Activated CD4-positive, alpha-beta T cell treated with anti-CD3 and anti-CD28 coated beads, Interleukin-2, amount 50 U/mL, for 48 hours (primary cell): ENCODE measurements at places on chromosomes 13 and 19.
A peak's percentile ranks its signal among the peaks of the same experiment; 100 is the strongest.

GRCh38 chr13:103282571-103283450 is 216.6 kb upstream of the SLC10A2 start:
- no peak for DNase-seq

DNA sequence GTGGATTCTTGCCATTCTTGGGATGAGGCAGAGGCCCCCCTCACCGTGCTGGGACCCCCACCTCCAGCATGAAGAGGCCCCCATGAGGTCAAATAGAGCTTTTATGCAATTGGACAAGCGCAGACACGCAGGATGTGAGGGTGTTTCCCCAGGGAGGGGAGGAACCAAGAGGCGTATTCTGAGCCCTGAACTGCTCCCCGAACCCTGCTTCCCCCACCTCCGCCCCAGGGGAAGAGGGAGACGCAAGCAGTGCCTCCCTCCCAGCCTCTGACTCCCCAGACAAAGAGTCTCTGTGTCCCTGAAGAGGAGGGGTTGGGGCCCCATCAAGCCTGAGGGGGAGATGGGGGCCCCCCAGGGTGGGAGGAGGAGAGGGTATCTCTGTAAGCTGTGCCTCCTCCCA is 1.3 kb upstream of the RDH8 start:
- no peak for DNase-seq

GRCh38 chr13:95714142-95714832 is 37.3 kb downstream of the DNAJC3 start:
- DNase-seq, result no peak

- DNase-seq, result no peak
Measured at GRCh38 chr19:522726-523125, 8.8 kb upstream of the CDC34 start.

DNA sequence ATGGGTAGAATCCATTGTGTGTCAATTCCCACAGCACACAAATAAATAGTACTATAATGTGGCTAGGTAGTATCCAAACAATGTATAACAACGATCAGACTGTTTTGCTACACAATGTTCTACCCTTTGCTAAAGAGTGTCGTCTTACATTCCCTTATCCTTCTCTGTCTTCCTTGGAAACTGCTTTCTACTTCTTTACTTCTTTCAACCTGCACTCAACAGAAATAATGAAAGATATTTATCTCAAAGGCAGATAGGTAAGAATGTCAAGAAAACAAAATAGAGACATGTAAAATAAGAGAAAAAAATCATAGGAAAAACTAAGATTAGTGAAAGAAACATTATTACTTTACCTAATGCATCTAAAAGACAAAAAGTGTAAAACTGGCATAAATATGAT is 814.7 kb downstream of the PCDH9 start:
- no peak for DNase-seq

DNA sequence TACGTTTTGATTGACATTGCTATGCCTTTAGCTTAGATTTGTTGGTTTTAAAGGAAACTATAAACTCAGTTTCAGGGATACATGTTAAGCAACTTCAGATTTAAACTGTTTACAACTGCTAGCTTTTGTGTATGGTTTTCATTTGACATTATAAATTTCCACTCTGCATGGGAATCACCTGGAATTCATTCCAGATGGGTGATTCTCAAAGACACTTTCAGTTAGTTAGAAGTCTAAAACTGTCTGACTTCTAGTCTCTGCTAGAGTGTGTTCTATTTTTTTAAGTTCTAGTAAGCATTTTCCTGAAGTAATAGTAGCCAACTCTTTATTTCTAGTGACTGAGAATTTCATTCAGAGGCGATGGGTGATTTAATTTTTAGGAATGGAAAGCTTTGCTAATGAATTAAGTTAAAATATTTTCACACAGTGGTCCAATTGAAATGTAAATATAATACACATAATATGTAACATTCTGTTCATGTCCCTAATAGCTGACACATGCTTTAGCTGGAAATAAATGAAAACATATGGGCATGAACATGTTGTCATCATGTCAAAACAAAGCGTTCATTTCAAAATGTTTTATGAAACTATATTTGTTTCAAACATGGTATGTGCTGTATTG is 58.3 kb upstream of the CSNK1A1L start:
- no peak for DNase-seq

- DNase-seq, result no peak
Measured at GRCh38 chr19:10832939-10833296, 3.1 kb downstream of the TMED1 start.

DNA sequence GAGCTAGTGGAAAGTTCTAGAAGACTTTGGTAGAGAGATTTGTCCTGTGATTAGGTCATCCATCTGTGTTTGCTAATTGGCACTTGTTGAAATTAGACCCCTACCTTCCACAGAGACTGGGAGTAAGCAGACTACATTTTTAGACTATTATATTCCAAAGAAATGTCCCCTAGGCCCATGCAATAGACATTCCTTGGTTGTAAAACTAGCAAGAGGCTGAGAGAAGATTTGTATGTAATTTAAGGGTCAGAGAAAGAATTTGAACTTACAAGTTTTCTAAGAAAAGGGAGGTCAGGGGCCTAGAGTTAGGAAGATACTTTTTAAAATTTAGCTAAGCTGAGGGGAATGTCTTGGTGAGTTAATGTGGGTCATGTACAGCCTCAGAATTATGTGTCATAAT is 470.7 kb upstream of the SLITRK1 start:
- no peak for DNase-seq

GRCh38 chr19:11735375-11735774 is 3.4 kb downstream of the ZNF823 start:
- DNase-seq, result no peak

- no peak for DNase-seq
Measured at GRCh38 chr13:21055016-21055415, 6.4 kb downstream of the LATS2 start.

- no peak for DNase-seq
Measured at GRCh38 chr13:25118378-25118905, 22.5 kb downstream of the PABPC3 start.

GRCh38 chr19:48247212-48247611 is 8.5 kb downstream of the CARD8 start:
- no peak for DNase-seq

GRCh38 chr19:15986701-15987100 is 37.9 kb downstream of the OR10H4 start:
- DNase-seq, result no peak

GRCh38 chr19:47693903-47694302 is 19.3 kb upstream of the EHD2 start:
- no peak for DNase-seq

GRCh38 chr13:34352958-34353357 is 535.0 kb downstream of the RFC3 start:
- no peak for DNase-seq

- DNase-seq, result no peak
Measured at GRCh38 chr19:577439-578392, 5.3 kb downstream of the BSG start.

- no peak for DNase-seq
Measured at GRCh38 chr13:50843257-50844083, at the start of gene DLEU7. Gene DLEU7, minus strand, starts transcription at chr13:50843692. Its CDS starts 46 bp downstream, at chr13:50843646.

DNA sequence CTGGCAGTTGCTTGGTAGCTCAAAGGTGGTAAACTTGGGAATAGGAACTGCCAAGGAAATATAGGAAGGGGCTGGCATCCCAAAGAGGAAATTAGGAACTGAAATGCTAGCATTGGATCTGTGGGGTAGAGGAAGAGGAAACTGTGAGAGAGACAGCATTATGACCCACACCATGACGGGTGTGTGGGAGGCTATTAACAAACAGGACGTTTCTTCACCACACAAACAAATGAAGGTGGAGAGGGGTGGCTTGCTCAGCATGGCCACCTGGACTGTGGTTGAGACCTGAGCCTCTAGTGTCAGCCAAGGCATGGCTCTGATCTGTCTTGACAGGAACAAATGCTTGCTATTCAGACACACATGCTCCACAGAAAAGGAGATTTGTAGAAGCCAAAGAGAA is 178.2 kb downstream of the B3GLCT start:
- DNase-seq, result no peak

DNA sequence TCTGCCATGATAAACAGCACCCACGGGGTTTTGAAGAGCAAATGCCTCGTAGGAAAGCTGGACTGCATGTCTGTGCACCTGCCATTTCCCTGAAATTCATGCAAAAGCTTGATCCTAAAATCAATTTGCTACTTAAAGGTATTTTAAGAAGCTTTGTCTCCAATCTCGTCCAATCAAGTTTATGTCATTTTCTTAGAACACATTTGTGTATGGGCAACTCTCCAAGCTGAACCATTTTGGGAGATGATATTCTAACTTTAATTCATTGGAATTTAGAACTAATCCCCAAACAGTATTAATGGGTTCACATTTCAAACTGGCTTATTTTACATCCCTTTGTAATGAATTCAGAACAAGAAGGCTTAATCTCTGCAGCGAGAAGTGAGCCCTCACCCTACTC is 822 bp downstream of the ADPRHL1 start:
- no peak for DNase-seq

- no peak for DNase-seq
Measured at GRCh38 chr13:50236898-50237318, 221.7 kb downstream of the KCNRG start.

- DNase-seq, result no peak
Measured at GRCh38 chr13:97221046-97221445, 1.1 kb upstream of the MBNL2 start.

DNA sequence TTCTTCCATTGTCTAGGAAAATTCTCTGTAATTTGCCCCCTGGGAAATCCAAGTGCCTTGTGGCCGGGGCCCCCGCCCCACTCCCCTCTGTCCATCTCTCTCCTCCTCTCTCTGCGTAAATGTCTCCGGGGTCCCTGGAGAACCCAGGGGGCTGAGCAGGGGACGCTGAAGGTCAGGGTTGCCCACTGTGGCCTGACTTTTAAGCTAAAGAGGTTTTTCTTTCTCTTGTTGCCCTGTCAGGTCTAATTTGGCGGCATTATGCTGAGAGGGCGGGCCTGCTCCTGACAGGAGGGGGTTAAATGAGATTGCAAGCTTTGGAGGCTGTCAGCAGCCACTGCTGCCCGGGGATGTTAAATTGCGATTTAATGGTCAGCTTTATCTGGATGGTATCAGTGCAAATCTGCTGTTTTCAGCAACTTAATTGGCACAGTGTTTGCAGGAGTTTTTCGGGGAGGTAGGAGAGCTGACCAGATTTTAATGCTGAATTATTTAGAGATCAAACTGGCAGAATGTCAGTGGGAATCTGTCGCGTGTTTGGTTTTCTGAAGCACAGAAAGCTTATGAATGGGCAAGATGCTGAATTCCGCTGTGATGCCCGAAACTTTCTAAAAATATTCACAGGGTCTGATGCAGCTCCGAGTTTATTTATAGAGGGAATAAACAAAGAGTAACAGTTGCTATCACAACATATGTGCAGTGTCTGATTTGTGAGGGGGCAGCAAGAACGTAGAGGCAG is 93.2 kb upstream of the SOX1 start:
- no peak for DNase-seq

GRCh38 chr19:24166055-24166454 is 79.1 kb downstream of the ZNF254 start:
- no peak for DNase-seq

GRCh38 chr13:20492641-20493040 is 33.0 kb downstream of the CRYL1 start:
- DNase-seq, result peak; percentile 55

DNA sequence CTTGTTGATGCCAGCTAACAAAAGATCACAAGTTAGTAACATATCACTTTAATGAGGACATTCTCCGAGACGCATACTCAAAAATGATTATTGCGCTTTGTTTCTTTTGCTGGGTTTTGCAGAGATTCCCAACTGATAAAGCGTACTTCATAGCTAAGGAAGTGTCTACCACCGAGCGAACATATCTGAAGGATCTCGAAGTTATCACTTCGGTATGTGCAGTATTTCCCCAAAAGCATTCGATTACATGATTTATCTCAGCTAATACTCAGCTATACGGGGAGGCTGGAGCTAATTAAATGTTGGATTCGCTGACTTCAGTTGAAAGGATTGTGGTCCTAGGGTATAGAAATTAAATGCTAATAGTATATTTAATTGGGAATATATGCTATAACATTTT is 166.3 kb downstream of the STK24 start:
- no peak for DNase-seq

DNA sequence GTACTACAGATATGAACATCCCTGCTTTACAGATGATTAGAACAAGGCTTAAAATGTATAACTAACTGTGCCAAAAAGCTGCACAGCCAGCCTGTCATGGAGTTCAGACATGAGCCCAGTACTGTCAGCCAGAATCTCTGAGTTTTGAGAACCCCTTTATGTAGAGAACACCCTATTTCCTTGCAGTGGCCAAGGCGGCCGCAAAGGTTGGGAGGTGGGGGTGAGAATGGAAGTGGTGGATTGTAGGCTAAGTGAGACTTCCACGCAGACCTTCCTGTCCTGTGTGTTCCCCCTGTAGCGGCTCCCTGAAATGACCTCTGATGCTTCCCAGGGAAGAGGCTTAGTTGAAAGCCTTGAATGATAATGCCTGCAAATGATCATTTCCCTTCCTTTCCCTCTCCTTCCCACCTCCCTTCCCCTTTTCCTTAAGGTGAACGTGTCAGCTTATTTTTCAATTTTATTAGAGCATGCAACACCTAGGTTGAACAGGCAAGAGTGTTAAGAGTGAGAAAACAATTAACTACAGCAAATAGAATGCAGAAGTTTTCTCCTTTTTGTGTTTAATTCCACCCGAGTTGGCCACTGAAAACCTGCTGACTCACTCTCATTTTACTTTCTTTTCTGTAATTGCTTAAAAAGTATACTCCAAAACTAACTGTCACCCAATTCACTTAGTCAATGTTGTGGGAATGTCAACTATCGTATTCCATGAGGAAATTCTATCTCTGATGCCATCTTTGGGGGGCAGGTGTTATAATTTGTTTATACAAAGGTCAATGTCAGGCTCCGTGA is 167.0 kb upstream of the EDNRB start:
- DNase-seq, result no peak

DNA sequence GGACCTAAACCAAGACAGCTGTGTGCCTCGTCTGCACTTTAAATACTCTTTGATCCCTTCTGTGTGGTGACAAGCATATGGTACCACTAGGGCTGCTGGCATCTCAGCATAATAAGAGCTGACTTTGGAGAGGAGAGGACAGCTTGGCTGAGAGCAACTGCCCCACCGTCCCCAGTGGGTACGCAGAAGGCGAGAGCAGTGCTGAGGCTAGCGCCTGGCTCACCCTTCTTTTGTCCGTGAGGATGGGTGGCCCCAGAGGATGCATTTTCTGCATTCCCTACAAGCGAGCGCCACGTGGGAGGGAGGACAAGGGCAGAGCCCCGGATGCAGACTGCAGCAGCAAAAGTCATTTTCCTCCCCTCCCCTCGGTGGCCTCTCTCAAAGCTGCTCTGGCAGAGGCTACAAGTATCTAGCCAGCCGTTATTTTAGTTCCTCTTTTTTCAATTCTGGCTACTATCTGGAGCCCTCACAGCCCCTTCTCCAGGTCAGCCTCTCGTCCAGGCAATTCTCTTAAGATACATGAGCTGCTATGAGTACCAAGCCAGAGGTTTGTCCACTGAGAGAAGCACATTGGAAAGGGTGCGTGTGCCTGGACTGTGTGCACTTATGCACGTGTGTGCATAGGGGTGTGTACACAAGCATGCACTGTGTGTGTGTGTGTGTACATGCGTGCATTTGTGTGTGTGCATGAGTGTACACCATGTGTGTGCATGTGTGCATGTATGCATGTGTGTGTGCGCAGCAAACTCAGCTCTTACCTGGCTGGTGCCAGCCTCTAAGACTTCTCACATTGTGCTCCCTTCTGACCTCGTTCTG is 51.3 kb downstream of the RAB20 start:
- no peak for DNase-seq

GRCh38 chr19:835210-835810 is 5.5 kb upstream of the PRTN3 start:
- DNase-seq, result no peak
